ENCODE measurements at places on chromosomes 11 and 22. TPM values are rescaled to one million over a fixed set of nuclear protein-coding genes. Genes with fewer than 3 reads are reported as not detected.
A peak's percentile ranks its signal among the peaks of the same experiment; 100 is the strongest.

- H3K4me1 ChIP-seq = no peaks in the 10 kb centered on the region
- H3K27ac ChIP-seq = no peak overlapping the region
- no peaks in the 10 kb centered on the region for H3K36me3 ChIP-seq
- peaks cover 24% of the 10 kb centered on the region for H3K27me3 ChIP-seq
Observed at GRCh38 chr11:79439886-79440570, 802 bp downstream of the TENM4 start.

DNA sequence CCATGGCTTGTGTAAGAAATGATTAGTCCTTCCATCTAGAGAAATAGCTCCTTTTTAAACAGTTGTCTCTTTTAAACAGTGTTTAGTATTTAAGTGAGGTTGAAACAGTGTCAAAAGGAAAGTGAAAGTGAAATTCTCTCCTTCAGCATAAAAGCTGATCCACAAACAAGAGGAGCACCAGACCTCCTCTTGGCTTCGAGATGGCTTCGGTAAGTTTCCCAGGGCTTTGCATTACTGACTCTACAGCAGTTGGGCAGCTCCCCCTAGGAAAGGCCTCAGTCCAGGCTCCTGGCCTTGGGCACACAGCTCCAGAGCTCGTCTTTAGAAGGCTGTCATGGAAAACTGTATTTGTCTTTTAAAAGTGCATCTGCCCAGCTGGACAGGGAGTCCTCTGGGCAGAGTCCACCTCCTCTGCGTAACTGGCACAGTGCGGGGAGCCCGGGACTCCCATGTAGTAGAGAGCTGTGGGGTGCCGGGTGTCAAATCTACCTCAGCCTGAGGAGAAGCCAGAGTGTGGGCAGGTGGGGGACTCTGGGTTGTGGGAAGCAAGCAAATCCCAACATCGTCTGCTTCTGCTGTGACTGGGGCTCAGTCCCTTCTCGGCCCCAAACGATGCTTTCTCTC, at the start of gene PLAAT4:
TSS of gene PLAAT4 (plus strand) at position 140 of the 624 bp plus-strand sequence. CDS start at position 201, 61 bp downstream.
- peak within 1 kb of the TSS; percentile 26 for H3K27ac ChIP-seq
- H3K4me1 ChIP-seq = peaks cover 40% of the 10 kb centered on the region
- DNase-seq = no peak
- peak within 1 kb of the TSS; percentile 30 for H3K4me3 ChIP-seq
- H3K27me3 ChIP-seq = no peaks in the 10 kb centered on the region

DNA sequence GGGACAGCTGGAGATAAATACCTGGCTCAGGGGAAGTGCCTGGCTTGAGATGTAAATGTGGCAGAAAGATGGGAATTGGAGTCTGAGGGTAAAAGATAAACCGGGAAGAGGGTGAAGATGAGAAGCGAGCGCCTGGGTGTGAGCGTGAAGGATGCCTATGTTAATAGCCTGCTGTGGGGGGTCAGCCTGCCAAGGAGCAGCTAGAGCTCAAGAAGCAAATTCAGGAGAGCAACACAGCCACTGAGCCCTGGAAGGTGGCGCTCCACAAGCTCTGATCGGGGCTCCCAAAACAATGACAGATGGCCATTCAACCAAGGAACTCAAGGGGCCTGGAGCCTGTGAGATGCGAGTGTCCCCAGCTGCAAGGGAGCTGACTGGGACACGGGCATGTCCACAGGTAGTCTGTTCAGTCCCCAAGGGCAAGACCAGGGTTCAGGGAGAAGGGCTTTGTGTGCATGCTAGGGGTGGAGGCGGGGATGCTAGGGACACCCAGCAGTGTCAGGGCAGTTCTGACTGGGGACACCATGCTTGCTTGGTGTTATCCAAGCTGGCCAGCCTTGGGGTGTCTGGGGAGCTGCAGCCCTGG, 2.8 kb downstream of the GSC2 start:
- DNase-seq = no peak
- H3K27me3 ChIP-seq = peaks cover 51% of the 10 kb centered on the region
- no peak overlapping the region for H3K27ac ChIP-seq

- DNase-seq = no peak
- H3K27me3 ChIP-seq = no peaks in the 10 kb centered on the region
- no peaks in the 10 kb centered on the region for H3K36me3 ChIP-seq
Observed at GRCh38 chr11:78815831-78816230, 241.2 kb upstream of the NARS2 start.

FOLR3 gene
- not detected for total RNA-seq

MED19 gene
- total RNA-seq = 26.0 TPM

- no peak for DNase-seq
- no peaks in the 10 kb centered on the region for H3K36me3 ChIP-seq
- no peak overlapping the region for H3K27ac ChIP-seq
- no peaks in the 10 kb centered on the region for H3K27me3 ChIP-seq
- no peak overlapping the region for H3K4me3 ChIP-seq
Observed at GRCh38 chr11:76740772-76741171, 42.4 kb upstream of the TSKU start.

PANX3 gene
- total RNA-seq = not detected

- no peaks in the 10 kb centered on the region for H3K4me1 ChIP-seq
- H3K27me3 ChIP-seq = no peaks in the 10 kb centered on the region
- no peak overlapping the region for H3K27ac ChIP-seq
- no peak for DNase-seq
- no peaks in the 10 kb centered on the region for H3K36me3 ChIP-seq
Observed at GRCh38 chr11:27075655-27076054, 35.0 kb downstream of the BBOX1 start.

DNA sequence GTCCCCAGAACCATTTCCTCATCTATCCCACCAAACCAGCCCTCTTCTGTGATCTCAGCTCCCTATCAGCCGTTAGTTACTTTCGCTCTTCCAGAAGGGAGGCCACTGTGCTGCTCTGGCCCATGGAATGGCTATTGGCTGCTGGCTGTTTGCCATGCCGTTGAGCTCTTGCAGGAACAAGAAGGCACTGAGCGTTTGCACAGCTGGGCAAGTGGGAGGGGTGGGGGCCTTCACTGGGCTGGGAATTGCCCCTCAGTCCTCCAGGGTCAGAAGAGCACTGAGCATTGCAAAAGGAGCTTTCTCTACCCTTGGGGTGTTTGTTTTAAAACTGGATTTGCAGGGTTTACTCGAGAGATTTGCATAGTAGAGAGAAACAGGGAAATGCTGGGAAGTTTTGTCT, 129.0 kb upstream of the PARVA start:
- no peaks in the 10 kb centered on the region for H3K4me1 ChIP-seq
- H3K4me3 ChIP-seq = no peak overlapping the region
- no peaks in the 10 kb centered on the region for H3K27me3 ChIP-seq
- DNase-seq = no peak
- no peak overlapping the region for H3K27ac ChIP-seq

GRCh38 chr22:17350292-17350691, 19.0 kb upstream of the CECR2 start:
- no peaks in the 10 kb centered on the region for H3K36me3 ChIP-seq
- no peak overlapping the region for H3K4me3 ChIP-seq
- no peak overlapping the region for H3K27ac ChIP-seq
- H3K4me1 ChIP-seq = 0 out of 2 replicates have a peak, but pooled peaks cover 3% of the 10 kb centered on the region
- DNase-seq = no peak

H19 gene
- total RNA-seq = not detected

DNA sequence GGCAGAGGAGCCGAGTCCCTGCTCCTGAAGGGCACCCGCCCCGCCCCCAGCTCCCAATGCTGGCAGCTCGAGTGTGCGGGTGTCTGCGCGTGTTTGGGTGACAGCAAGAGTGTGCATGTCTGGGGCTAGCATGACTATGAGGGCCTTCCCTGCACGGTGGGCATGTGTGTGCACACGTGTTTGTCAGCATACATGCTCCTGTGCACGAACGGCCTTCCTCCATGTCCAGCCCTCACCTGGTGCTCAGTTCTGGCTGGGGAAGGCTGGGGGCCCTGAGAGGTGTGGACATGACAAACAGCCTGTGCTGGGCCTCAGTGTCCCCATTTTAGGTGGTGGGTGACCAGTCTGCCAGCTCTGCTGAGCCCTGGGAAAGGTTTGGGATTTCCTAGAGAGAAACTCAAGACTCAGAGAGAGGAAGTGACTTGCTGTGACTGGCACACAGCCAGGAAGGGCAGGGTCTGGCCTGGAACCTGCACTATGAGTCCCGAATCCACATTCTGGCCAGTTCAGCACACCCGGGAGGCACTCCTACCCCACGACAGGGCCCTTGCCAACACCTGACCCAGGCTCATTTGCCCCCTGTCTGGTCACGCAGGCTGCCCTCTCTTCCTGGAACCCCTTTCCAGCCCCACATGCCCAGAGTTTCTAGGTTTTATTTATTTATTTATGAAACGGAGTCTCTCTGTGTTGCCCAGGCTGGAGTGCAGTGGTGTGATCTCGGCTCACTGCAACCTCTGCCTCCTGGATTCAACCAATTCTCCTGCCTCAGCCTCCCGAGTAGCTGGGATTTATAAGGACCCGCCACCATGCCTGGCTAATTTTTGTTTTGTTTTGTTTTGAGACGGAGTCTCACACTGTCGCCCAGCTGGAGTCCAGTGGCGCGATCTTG, 3.3 kb upstream of the SHISA8 start:
- peaks cover 19% of the 10 kb centered on the region for H3K4me1 ChIP-seq
- DNase-seq = no peak
- H3K36me3 ChIP-seq = no peaks in the 10 kb centered on the region
- H3K27me3 ChIP-seq = peaks cover 42% of the 10 kb centered on the region
- H3K27ac ChIP-seq = no peak overlapping the region
- H3K4me3 ChIP-seq = no peak overlapping the region

- H3K27me3 ChIP-seq = no peaks in the 10 kb centered on the region
- H3K27ac ChIP-seq = no peak overlapping the region
- H3K36me3 ChIP-seq = no peaks in the 10 kb centered on the region
- no peak for DNase-seq
- H3K4me3 ChIP-seq = no peak overlapping the region
Observed at GRCh38 chr11:102840018-102840417, 3.4 kb downstream of the MMP3 start.

DNA sequence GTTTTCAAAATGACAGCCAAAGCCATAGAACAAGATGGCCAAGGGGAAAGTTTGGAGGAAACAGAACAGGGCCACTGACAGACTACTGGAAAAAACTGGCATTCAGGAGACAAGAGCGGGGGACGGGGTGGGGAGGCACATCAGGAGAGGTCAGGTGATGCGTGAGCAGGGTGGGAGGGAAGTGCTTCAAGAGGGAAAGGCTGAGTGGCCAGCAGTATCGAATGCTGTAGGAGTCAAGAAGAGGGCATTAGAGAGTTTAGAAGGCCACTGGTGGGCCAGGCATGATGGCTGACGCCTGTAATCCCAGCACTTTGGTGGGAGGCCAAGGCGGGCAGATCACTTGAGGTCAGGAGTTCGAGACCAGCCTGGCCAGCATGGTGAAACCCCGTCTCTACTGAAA, 8.2 kb downstream of the GTPBP1 start:
- no peak for DNase-seq
- H3K36me3 ChIP-seq = peaks cover 56% of the 10 kb centered on the region
- no peak overlapping the region for H3K4me3 ChIP-seq
- peaks cover 11% of the 10 kb centered on the region for H3K4me1 ChIP-seq
- H3K27me3 ChIP-seq = no peaks in the 10 kb centered on the region

DNA sequence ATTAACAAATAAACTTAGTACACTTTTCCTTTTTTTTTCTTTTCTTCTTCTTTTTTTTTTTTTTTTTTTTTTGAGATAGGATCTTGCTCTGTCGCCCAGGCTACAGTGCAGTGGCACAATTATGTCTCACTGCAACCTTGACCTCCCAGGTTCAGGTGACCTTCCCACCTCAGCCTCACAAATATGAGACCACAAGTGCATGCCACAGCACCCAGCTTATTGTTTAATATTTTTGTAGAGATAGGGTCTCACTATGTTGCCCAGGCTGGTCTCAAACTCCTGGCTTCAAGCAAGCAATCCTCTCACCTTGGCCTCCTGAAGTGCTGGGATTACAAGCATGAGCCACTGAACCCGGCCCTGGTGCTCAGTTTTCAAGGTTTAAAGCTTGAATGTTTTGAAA, 88.9 kb downstream of the ELP4 start:
- H3K4me3 ChIP-seq = no peak overlapping the region
- H3K36me3 ChIP-seq = peaks cover 3% of the 10 kb centered on the region
- H3K27me3 ChIP-seq = no peaks in the 10 kb centered on the region
- H3K27ac ChIP-seq = no peak overlapping the region
- no peaks in the 10 kb centered on the region for H3K4me1 ChIP-seq
- no peak for DNase-seq

- no peak overlapping the region for H3K4me3 ChIP-seq
- DNase-seq = no peak
- H3K36me3 ChIP-seq = no peaks in the 10 kb centered on the region
Observed at GRCh38 chr11:127345819-127346459, 345.4 kb upstream of the KIRREL3 start.

DNA sequence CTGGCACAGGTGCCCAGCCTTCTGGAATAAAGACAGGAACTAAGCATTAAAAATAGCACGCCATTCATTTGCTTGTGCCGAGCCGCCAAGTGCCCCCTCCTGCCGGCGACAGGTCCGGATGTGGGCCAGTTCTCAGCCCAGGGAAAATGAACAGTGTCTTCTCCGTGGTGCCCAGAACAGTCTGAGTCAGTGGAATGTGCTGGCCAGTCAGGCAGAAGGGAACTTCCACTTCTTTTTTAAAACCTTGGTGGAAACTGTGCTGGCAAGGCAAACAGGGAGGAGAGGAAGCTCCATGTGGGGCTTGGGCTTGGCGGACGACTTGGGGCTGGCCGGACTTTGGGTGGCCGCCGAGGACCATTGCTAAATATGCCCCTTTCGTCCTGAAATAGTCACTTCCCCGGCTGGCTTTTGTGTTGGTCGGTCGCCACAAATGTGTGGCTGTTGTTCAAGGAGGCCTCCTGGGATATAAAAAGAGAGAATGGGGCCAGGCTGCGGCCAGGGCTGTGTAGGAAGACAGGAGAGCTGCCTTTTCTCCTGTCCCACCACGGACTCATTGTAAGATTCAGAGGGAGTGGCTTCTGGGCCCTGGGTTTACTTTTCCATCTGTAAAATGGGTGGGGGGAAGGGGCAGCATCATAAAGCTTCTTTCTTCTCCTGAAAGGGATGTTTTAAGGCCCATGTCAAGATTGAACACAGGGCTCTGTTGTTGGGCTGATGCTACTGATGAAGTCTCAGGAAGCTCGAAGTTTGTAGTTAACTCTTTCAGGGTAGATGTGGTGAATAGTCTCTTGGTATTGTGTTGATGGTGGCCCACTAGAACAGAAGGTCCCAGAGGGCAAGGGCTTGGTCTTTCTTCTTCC, 101.0 kb downstream of the PTPRJ start:
- H3K4me1 ChIP-seq = peaks cover 50% of the 10 kb centered on the region
- peak; percentile 87 for DNase-seq
- H3K27me3 ChIP-seq = no peaks in the 10 kb centered on the region
- 0 out of 2 replicates have a peak, but pooled peaks cover 3% of the 10 kb centered on the region for H3K36me3 ChIP-seq
- H3K27ac ChIP-seq = peak overlapping the region; percentile 77
- H3K4me3 ChIP-seq = 0 out of 2 replicates have a peak overlapping the region, but pooled peaks have one; percentile 7

Measured in SJSA1 (cell line).